ENCODE measurements at places on chromosomes 16 and 17.

DNA sequence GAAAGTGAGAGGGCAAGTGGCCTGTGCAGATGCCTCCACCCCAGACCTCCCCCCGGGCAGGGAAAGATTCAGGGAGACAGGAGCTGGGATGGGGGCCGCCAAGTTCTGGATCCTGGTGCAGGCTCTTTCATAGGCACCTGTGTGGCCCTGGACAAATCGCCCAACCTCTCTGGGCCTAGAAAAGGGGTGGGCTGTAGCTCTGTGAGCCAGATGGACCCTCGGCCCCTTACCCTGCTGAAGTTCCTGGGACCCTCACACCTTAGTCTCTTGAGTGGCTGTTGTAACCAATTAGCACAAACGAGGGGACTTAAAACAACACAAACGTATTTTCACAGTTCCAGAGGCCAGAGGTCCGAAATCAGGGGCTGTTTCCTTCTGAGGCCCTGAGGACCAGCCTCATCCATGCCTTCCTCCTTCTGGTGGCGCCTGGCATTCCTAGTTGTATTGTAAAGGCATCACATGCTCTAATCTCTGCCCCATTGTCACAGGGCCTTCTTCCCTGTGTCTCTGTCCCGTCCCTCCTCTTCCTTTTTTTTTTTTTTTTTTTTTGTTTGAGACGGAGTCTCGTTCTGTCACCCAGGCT is 352.6 kb downstream of the SEC14L1 start:
- DNase-seq: no peak

- DNase-seq: peak; percentile 64
Observed at GRCh38 chr17:42659079-42659931, at the start of gene TUBG2. TSS of gene TUBG2 (plus strand) at chr17:42659284. CDS start at chr17:42659504, 220 bp downstream.

DNA sequence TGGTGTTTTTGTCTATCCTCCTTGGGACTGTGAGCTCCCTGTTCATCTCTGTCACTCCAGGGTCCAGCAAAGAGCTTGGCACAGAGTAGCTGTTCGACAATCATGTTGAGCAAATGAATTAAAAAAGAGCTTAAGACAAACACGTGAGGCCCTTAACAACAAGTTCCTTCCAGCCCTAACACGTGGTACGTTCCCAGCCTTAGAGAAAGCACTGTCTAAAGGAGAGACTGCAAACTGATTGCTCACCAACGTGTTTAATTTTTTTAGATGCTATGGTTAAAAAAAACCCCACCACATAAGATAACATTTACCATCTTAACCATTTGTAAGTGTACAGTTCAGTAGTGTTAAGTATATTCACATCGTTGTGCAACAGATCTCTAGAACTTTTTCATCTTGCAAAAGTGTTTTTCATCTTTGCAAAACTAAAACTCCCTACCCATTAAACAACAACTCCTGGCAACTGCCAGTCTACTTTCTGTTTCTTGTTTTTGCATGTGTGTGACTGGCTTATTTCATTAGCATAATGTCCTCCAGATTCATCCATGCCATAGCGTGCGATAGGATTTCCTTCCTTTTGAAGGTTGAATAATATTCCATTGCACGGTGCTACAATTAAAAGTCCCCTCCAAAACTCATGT is 28.2 kb downstream of the LAT start:
- DNase-seq: no peak

DNA sequence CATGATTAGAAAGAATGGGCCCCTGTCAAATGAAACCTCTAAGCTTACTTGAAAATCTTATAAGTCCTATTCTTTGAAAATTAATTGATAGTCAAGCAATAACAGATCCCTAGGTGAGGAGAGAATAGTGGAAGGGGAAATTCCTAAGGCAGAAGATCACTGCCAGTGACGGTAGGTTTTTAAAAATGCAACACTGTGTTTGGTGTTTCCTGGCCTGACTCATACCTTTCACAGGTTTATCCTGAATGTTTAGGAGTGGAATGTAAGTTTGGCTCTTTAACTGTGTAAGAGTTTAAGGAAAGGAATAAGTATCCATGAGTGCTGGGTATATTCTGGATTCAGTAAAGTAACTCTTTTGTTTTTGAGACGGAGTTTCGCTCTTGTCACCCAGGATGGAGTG is 23.8 kb downstream of the HAPSTR1 start:
- DNase-seq: no peak

DNA sequence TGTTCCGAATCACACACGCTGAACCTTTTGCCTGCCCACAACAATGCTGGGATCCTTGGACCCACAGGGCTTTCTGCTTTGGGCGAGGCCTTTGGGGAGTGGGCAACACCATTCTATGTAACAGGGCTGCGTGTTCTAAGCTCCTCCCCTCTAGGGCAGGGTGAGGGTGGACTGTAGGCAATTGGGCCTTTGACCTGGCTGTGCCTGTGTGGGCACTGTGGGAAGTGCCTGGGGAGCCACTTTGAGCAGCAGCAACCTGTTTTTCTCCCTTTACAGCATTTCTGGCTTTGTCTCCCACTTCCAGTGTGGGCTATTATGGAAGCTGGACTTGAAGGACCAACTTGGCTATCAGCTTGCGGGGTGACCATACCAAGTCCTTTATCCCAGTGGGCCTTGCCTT is 128.9 kb upstream of the WSCD1 start:
- DNase-seq: no peak

- no peak for DNase-seq
Observed at GRCh38 chr16:79798416-79799053, 198.0 kb upstream of the MAF start.

DNA sequence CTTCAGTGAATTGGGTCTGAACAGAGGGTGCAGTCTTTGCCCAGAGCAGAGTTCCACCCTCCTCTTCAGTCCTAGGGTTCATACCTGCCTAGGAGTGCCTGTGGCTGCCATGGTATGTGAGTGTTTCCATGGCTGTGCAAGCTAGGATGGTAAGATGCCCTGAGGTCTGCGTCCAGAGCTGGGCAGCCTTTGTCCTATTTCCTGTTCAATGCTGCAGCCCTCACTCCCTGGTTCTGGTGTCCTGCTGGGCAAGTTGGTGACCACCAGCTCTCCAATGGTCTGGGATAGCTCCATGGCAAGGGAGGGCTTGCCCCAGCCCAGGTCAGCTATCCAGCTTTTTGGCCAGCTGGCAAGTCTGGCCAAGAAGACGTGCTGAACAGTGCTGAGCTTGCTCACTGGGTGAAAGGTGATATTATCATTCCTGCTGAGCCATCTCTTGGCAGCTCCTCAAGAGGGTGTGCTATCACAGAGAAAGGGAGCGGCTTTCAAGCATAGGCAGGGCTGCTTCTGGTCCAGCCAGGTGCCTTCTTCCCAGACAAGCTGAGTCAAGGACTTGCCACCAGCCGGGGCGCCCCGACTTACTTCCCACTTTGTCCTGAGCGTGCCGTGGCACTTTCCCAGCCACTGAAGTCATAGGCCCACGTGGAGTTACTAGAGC is 13.0 kb upstream of the NFATC3 start:
- DNase-seq: peak; percentile 49

- no peak for DNase-seq
Observed at GRCh38 chr17:73379826-73380225, 68.0 kb upstream of the CDC42EP4 start.

DNA sequence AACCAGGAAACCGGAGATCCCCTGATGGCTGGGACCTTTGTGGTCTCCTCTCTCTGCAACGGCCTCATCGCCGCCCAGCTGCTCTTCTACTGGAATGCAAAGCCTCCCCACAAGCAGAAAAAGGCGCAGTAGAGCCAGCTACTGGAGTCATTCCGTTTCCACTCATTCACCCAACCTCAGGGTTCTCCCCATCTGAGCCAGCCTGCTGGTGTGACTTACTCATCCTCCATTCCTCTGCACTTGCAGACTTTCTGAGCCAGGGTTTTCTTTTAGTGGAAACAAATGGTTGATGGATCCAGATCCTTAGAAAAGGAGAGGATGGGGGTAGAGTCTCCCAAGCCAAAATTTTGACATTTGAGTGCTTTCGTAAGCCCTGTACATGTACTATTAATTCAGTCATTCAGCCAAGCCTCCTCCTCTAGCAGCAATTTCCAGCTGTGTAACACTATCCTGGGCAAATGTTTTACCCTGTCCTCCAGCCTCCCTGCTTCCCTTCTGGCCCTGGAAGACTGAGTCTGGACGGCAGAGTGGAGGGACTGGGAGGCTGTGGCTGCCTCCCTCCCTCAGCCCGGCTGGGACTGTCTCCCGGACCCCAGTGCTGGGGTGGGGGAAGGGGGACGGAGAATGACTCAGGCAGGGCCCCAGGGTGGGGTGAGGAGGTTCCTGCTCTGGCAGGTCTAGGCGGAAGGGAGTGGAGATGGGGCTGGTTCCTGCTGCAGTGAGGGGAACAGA is 2.3 kb downstream of the SOX15 start:
- no peak for DNase-seq

GRCh38 chr17:76545918-76546555 is 6.2 kb downstream of the PRCD start:
- DNase-seq: no peak

DNA sequence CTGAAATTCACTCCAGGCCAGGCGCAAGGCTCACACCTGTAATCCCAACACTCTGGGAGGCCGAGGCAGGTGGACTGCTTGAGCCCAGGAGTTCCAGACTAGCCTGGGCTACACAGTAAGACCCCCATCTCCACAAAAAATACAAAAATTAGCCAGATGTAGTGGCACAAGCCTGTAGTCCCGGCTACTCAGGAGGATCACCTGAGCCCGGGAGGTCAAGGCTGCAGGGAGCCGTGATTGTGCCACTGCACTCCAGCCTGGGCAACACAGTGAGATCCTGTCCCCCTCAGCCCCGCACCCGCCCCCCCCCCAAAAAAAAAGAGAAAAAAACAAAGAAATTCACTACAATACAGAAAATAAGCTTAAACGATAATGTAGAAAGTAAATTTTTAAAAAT is 31.5 kb downstream of the MBTPS1 start:
- no peak for DNase-seq

GRCh38 chr16:16016388-16016964 is 67.1 kb downstream of the ABCC1 start:
- no peak for DNase-seq

DNA sequence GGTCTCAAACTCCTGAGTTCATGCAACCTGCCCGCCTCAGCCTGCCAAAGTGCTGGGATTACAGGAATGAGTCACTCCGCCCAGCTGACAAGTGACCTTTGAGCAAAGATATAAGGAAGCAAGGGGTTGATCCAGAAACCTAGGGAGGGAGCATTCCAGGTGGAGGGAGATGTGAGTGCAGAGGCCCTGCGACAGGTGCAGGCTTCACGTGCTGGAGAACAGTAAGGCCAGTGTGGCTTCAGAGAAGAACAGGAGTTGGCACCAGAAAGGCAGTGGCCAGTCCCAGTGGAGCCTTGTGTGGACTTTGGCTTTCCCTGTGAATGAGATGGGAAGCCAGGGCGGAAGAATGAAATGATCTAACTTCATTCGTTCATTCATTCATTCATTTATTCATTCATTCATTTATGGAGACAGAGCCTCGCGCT is 73.6 kb upstream of the HAS3 start:
- DNase-seq: no peak

- no peak for DNase-seq
Observed at GRCh38 chr17:193426-193810, 12.0 kb upstream of the DOC2B start.

DNA sequence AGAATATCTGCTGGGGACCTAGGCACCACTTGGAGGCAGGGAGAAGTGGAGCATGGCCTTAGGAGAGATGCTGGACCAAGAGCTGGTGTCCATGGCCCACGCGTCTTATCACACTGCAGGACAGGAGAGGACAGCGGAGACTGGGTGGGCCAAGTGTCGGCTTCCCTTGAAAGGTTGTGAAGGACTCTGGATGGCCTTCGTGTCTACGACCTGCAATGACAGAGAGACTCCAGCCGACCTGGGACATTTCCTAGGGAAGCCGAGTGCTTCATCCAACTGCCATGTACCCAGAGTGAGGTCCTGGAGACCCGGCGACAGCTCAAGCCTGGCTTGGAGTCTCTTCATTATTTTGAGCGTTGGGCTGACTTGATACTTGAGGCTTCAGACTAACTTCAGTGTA is 20.5 kb downstream of the C1QTNF1 start:
- DNase-seq: no peak

GRCh38 chr16:12215277-12216105 is 239.0 kb downstream of the SNX29 start:
- DNase-seq: no peak

GRCh38 chr17:76689859-76690258 is 20.9 kb downstream of the MXRA7 start:
- DNase-seq: no peak

DNA sequence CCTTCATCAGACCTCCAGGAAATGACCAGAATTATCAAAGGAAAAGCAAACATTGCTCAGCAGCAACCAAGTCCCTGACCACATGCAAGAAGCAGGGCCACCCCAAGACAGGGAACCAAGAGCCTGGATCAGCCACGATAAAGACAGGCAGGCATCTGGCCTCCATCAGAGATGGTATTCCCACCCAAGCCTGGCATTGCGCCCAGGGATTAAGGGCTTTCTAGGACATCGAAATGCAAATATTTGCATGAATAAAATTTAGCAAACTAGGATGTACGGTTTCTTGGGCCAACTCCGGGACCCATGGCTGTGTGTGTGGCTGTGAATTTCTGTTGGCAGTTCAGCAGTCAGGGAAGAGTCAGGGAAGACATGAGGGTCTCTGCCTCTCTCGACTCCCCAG is 241.4 kb upstream of the DYNLRB2 start:
- no peak for DNase-seq

GRCh38 chr16:54630284-54630967 is 300.2 kb upstream of the IRX5 start:
- DNase-seq: no peak

DNA sequence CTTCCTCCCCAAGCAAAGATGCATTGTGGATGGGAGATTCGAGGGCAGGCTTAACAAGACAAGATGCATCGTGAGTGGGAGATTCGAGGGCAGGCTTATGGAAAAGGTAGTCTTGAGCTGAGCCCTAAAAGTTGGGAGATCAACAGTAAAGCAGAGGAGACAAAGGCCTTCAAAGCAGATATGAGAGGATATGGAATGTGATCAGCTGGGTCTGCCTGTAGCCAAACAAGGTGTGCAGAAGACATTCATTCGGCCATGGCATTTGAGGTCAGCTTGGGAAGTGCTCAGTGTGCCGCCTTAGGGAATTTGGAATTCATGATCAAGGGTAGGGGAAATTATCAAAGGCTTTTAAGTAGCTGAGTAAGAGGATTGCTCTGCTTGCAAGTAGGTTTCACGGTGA is 39.5 kb downstream of the DNAH9 start:
- no peak for DNase-seq

- DNase-seq: no peak
Observed at GRCh38 chr17:67982686-67983382, 13.4 kb downstream of the C17orf58 start.

DNA sequence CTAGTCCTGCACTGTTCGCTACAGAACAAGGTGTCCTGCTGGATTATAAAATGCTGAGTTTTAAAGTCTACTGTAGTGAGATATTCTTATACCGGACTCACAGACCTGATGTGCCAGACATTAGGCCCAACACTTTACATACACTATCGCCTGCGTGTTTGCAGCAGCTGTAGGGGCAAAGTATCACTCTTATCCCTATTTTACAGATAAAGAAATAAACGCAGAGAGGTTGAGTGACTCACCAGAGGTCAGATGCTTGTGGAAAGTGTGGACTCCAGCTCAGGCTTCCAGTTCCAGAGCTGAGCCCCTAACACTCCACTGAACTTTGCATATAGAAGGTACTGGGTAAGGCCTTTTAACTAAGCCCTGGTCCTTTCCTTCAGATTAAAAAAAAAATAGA is 47.4 kb downstream of the PLXDC1 start:
- DNase-seq: no peak

- no peak for DNase-seq
Observed at GRCh38 chr16:17951378-17951777, 385.2 kb downstream of the NPIPA8 start.

GRCh38 chr17:78341559-78342448 is 18.1 kb downstream of the SOCS3 start:
- no peak for DNase-seq

GRCh38 chr17:68780596-68780995 is 174.6 kb downstream of the ABCA8 start:
- DNase-seq: no peak
